Stimulated activated CD8-positive, alpha-beta memory T cell treated with anti-CD3 and anti-CD28 coated beads, Interleukin-4, amount 100 ng/mL, for 4 hours (primary cell): ENCODE measurements at places on chromosomes 7 and 10.

- no peak for DNase-seq
Observed at GRCh38 chr7:107079212-107079940, 34.9 kb downstream of the PRKAR2B start.

DNA sequence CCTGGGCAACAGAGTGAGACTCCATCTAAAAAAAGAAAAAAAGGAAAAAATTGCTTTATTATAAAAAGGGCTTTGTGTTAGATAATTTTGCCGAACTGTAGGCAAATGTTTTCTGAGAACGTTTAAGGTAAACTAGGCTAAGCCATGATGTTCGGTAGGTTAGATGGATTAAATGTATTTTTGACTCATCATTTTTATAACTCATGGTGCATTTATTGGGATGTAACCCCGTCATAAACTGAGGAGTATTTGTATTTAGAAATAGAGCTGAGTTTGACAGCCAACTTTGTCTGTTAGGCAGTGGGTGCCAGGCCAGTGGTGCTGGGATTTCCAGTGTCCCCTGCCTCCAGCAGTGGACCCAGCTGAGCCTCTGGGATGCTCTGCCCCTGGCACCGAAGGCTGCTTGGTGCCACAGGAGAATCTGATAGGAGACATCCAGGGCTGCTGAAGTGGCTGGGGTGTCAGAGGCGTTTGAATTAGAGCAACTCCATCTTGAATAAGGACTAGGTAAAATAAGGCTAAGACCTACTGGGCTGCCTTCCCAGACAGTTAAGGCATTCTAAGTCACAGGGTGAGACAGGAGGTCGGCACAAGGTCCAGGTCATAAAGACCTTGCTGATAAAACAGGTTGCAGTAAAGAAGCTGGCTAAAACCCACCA is 114.9 kb upstream of the EEPD1 start:
- DNase-seq: no peak

DNA sequence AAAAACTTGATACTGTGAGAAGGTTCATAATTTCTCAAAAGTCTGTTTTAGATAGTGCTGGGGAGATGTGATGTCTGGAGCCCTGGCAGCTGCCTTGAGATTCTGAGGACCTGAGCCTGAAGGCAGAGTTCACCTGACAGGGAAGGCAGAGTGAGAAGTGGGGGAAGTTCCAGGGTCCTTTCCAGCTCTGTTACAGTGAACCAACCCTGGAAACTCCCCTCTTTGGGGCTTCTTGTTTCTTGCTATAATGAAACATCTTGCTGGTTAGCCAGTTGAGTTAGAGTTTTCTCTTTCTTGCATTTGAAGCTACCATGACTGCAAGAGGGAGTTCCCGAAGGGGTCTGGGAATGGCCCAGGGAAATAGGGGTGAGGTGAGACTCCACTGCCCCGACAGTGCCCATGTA is 158.9 kb upstream of the TNRC18 start:
- no peak for DNase-seq

DNA sequence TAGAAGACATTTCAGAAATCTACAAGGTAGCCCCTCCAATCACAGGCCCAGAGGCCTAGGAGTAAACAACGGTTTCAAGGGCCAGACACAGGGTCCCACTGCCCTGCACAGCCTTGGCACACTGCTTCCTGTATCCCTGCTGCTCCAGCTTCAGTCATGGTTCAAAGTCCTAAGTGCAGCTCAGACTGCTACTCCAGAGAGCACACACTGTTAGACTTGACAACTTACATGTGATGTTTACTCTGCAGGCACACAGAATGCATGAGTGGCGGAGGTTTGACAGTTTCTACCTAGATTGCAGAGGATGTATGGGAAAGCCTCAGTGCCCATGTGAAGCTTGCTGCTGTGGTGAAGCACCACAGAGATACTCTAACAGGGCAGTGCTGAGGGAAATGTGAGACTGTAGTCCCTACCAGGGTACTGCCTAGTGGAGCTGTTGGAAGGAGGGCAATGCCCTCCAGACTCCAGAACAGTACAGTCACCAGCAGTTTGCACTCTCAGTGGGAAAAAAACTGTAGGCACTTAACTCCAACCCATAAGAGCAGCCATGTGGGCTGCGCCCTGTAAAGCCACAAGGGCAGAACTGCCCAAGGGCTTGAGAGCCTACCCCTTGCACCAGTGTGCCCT is 270.0 kb downstream of the ZWINT start:
- DNase-seq: no peak

- DNase-seq: no peak
Observed at GRCh38 chr7:31076641-31077310, 24.7 kb downstream of the ADCYAP1R1 start.

DNA sequence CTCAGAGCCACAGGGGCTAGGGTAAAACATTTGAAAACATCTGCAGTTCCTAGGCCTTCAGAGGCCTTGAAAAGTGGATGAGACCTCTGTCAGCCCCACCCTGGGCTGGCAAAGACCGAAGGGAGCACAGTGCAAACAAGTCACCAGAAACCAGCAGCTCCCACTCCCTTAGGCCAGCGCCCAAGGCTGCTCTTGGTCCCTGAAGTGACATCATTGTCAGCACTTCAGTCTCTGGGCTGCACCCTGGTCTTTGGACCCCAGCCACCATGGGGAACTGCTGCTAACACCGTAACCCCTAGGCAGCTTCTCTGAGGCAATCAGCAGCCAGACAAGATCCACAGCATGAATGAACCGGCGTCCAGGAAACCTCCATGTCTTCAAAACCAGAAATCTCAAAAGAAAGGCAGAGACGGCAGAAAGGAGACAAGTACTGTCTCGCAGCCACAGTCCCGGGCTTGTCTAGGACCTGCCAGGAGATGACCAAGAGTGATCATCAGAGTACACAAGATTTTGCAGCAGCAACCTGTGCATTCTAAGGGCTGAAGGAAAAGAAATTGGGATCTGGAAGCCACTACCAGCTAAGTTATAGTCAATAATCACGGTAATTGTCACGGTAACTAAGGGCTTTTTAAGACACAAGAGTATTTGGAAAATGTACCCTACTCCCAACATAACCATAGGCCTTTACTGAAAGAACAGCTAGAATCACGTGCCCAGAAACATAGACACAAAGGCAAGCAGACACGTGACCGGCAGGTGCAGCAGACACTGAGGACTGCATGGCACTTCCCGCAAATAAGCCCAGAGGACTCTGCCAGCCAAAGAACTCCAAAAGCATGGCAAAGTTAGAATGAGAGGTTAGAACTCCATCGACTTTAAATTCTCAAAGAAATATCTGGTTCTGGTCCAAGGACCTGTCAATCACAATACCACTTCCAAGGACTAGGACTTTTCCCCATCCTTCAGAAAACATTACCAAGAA is 23.3 kb downstream of the CPXM2 start:
- DNase-seq: no peak
